ENCODE measurements at places on chromosomes 7 and 10. TPM values are rescaled to one million over a fixed set of nuclear protein-coding genes. Genes with fewer than 3 reads are reported as not detected.
A peak's percentile ranks its signal among the peaks of the same experiment; 100 is the strongest.

- peak; percentile 7 for DNase-seq
These were observed 19.0 kb upstream of the CPN1 start for GRCh38 chr10:100100651-100101184.

The WNT8B gene
- total RNA-seq = not detected

- no peak for DNase-seq
These were observed 276.1 kb downstream of the BMPER start for GRCh38 chr7:34181271-34181958.

DNA sequence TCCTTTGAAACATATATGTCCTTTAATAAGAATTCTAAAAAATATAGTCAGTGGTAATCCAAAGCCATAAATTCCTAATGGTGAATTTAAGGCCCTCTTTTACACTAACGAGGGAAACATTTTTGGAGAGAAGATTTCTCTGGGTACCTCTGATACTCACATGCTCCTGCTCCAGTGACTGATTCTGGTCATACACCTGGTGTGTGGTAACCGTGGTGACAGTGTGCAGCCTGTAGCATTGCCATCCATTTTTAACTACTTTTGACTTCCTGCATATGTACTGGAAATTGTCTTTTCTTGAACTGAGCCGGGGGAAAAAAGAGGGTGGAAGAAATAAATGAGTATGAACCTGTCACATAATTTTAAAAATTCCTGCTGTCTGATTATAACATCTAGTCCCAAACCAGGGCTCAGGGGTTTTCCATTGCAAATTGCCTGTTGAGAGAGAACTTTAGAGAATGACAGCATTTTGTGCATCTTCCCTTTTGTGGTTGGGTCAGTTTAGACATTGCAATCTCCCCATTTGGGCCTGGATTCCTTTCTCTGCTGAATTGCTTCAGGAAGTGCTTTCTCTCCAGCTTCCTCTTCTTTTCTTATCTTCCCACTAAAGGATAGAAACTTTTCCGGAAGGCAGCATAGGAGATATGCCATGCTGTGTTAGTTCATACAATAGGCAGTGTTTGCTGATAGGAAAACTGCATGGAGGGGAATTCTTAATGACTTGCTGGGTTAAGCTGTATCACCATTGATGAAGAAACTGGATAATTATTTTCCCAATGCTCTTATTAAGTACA lies 125.5 kb downstream of the GRM3 start:
- DNase-seq = no peak

The NAT16 gene
- 0.12 TPM for total RNA-seq

The GATA3 gene
- 3.2 TPM for total RNA-seq

The ZPBP gene
- not detected for total RNA-seq

- no peak for DNase-seq
These were observed 32.5 kb upstream of the KNDC1 start for GRCh38 chr10:133127291-133128125.

DNA sequence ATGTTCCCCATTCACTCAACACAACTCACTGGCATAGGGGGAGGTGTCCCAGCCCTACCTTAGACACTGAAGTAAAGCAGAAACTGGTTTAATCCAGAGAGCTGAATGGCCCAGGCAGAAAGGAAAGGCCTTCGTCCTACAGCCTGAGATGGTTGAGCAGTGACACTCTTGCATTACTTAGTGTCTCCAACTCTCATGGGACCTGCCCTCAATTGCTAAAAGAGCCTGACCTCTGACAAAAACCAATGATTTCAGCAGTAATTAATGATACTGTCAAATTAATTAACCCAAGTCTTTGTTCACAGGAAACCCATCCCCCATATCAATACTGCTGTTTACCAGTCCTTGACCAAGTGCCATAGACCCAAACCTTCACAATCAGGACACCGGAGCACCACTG lies 48.6 kb downstream of the ICA1 start:
- DNase-seq = no peak

The C10orf95 gene
- 10.3 TPM for total RNA-seq

DNA sequence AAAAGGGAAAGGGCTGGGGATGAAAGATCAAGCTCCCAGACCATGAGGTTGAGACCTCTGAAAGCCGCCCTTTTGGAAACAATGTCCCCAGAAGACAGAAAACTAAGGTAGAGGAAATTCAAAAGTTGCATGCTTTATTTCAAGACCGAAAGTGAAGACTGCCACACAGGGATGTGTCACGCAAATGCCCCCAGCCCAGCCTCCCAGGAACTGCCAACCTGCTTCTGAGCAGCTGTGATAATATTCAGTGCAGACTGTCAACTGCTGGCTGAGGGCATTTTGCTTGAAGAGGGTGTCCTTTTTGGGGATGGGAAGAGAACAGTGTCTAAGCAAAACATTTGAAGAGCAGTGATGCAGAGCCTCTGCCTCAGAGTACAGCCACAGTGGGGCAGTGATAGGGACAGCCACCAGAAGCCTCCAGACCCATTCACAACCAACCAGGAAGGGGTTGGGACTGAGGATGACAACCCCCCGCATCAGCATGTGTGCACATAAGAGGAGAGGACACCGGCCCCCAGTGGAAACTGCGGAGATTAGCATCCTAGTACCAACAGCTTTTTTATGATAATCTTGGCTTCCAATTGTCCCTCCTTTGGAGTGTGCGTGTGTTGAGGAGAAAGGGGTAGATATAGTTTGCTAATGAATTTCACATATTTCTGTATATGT lies 34.7 kb upstream of the NFE2L3 start:
- no peak for DNase-seq

DNA sequence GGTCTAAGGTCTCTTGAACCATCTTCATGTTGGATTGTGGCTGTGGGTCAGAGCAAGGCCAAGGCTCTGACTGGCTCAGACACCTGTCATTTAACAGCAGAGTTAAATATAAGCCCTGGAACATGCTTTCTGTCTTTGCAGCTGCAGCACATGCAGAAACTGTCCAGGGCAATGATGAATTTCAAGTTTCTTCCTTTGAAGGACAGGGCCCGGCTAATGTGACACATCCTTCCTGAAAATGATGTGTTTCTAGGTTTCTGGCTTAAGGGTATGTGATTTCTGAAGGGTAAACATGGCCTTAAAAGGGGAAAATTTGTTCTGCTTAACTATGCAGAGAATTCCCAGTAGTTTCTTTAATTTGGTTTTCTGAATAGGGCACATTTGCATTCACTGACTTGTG lies 34.0 kb upstream of the SLC35B4 start:
- DNase-seq = no peak

DNA sequence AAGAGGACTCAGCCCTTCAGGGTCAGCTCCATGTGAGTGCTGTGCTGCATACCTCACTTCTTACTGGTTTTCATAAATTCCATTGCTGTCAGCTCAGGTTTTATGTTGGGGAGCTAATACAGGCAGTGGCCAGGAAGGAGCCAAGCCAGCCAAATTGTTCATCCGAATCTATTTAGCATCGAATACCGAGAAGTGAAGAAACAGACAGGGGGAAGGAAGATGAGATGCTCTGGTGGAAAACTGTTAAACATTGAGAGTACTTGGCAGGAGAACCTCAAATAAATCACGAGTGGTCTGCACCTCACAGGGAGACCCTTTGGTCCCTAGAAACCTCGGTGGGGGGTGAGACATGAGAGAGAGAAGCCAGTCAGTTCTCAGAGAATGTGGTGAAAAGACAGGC lies 196.0 kb upstream of the TMEM72 start:
- DNase-seq = no peak

DNA sequence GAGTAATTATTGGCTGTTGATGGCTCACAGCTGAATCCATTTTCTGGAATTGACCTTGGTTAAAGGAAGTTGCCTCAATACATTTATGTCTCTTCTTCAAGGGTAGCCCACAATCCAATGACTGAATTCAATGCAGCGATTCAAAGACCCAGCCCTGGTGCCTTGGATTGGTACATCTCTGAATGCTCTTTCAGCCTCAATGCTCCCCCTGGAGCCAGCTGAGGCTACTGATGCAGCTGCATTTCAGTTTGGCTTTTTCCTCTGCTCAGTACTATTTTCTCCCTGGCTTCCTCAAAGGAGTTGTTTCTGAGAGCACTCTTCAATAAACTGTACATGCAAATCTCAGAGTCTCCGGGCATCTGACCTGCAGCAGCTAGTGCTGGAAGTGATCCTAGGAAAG lies 633 bp upstream of the EBLN1 start:
- DNase-seq = no peak

The STOX1 gene
- 1.2 TPM for total RNA-seq

The PTPN20 gene
- 1.0 TPM for total RNA-seq

The SLIT1 gene
- 0.12 TPM for total RNA-seq

The ODAD2 gene
- 1.7 TPM for total RNA-seq

DNA sequence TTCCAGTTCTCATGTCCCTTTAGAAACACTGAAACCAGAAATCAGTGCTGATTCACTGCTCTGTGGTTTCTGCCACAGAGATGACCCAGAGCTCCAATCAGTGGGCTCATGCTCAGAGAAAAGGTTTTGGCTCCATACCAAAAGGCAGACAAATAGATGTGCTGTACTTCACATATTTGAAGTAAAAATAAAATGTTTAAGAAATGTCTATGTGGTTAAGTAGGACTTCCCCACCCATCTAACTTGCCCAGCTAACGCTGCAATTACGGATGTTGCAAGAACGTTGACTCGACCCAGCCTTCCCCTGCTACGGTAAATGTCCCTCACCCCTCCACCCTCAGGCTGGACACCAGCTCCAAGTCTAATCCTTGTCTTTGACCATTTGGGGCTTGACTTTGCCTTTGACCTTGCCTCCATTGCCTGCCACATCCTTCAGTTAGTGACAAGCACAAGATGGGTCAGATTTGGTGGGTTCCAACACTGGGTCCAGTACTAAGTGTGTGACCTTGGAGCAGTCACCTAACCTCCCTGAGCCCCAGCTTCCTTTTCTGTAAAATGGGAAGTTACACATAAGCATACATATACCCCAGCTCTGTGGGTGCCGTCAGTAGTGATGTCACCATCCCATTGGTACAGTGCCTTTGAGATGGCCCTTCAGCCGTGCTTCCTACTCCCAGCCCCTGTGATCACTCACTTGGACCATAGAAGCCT lies 95.8 kb downstream of the CHST15 start:
- DNase-seq = peak; percentile 56

DNA sequence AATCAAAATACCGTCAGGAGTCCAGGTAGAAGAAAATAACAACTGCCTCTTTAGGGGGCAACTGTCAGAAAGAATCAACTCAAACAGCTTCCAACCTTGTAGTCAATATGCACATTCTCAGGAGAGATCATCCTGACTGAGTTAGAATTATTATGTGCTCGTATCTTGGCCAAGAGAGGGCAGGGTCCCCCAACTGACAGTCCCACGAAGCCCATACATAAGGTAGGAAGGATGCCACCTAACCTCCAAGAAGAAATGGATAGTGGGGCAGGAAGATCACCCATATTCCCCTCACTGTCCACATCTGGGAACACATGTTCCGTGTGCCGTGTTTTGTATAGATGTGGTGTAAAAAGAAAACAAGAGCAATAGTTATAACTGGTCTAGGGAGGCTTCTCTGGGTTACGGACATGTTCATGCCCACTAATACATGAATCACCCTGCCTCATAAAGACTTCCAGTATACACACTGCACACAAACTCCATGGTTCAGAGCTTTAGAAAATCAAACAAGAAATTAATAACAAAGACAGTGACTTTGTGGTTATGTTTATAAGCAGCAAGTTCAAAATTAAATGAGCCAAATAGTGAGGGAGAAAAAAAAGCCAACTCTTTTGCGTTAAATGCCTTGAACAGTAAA lies 295.6 kb downstream of the FGFR2 start:
- DNase-seq = no peak

GRCh38 chr7:141144921-141145629 lies 71.2 kb downstream of the TMEM178B start:
- DNase-seq = no peak

DNA sequence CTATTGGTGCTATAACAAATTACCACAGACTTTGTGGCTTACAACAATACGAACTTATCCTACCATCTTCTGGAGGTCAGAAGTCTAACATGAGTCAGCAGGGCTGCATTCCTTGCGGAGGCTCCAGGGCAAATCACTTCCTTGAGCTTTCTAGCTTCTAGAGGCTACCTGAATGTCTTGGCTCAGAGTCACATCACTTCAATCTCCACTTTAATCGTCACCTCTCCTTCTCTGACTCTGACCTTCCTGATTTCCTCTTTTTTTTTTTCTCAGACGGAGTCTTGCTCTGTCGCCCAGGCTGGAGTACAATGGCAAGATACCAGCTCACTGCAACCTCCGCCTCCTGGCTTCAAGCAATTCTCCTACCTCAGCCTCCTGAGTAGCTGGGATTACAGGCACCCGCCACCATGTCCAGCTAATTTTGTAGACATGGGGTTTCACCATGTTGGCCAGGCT lies 44.6 kb upstream of the ANAPC16 start:
- DNase-seq = peak; percentile 92

DNA sequence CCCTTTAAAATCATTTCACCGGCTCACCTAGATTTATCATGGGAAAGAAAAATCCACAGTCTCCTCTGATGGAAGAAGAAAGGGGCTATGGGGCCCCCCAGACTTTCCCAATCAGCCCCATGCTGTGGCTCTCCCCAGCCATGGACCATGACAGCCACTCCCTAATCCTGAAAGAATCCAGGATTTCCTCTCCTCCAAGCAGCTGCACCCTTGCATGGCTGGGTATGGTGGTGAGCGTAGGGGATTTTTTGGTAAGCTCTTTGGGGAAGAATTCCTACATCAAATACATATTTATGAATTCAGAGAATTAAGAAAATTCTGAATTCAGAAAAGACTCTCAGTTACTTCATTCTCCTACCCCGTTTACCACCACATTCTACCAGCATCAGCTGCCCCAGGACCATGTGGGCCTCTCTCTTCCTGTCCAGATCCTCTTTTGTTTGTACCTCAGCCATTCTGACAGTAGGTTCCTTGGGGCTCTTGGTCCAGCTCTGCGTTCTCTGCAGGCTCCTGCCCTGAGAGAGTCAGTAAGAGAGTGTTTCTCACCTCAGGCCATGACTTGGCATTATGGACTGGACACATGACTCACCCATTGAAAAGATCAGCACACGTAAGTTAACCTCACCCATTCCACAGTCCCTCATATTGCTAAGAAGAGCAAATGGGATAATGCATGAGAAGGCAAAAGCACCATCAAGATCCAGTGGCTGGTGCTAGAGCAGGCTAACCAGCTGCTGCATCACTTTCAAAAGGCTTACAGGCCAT lies 337.8 kb downstream of the ELMO1 start:
- no peak for DNase-seq

- DNase-seq = no peak
These were observed 76.3 kb downstream of the PDGFA start for GRCh38 chr7:443279-443833.

- DNase-seq = peak; percentile 22
These were observed 33.7 kb downstream of the R3HCC1L start for GRCh38 chr10:98168147-98168546.

GRCh38 chr7:5388273-5388901 lies 35.2 kb downstream of the TNRC18 start:
- DNase-seq = no peak

The EIF4EBP2 gene
- 27.9 TPM for total RNA-seq

- no peak for DNase-seq
These were observed 1.2 kb upstream of the ARPC1B start for GRCh38 chr7:99373091-99374066.

GRCh38 chr7:116426428-116427156 lies 72.9 kb upstream of the CAV2 start:
- peak; percentile 72 for DNase-seq

- no peak for DNase-seq
These were observed 121.7 kb downstream of the DOCK4 start for GRCh38 chr7:112084520-112084971.

The LLCFC1 gene
- total RNA-seq = not detected
